ENCODE measurements at places on chromosomes 12 and 14.

GRCh38 chr12:122190842-122191668 is 8.1 kb downstream of the LRRC43 start:
- DNase-seq: peak; percentile 32

DNA sequence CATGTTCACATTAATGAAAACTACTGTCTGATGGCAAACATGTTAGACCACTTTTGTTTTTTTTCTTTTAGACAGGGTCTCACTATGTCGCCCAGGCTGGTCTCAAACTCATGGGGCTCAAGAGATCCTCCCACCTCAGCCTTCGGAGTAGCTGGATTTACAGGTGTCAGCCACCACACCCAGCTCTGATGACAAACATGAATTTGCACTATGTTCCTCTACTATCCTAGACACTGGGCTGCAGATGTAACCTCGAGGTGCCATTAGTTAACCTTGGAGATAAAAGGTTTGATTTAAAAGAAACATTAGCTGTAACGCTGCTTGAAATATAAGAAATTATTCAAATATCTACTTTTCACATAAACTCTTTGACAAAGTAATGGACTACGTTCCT is 8.1 kb downstream of the VPS37B start:
- DNase-seq: no peak

DNA sequence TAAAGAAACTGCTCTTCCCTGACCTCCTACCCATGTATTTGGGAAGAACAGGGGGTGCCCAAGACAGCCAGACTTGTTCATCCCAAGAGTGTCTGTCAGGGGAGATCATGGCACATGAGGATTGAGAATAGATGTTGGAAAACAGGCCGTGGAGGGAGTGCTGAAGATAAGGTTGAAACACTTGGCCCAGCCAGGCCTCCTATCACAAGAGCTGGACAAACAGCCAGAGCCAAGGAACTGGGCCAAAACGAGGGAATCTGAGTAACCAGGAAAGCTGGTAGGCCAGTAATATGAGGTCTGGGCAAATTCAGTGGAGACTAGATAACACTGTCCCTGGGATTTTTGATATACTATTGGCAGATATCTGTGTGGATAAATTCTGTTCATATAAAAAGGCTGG is 161.7 kb downstream of the TMX1 start:
- DNase-seq: no peak

- no peak for DNase-seq
These were observed 18.4 kb upstream of the C14orf180 start for GRCh38 chr14:104561124-104561557.

- DNase-seq: no peak
These were observed 869 bp upstream of the RIMBP2 start for GRCh38 chr12:130716969-130717366.

DNA sequence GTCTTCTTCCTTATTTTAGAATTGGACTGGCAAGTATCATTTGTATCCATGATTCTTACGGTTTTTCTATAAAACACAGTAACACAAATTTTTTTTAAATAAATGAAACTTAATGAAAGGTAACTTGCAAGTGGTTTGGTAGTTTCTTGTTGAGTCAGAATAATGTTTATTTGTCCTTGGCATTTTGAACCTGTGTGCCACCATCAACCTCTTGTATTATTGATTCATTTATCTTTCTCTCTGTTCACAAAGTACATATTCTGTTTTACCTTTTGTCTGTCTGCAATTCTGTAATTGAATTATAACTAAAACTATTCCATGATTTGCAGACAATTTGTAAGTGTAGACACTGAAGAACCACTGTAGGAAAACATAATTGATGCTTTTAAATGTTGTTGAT is 54.7 kb downstream of the MIPOL1 start:
- DNase-seq: no peak

GRCh38 chr14:68955164-68955850 is 23.8 kb downstream of the ACTN1 start:
- no peak for DNase-seq

- no peak for DNase-seq
These were observed 144.2 kb downstream of the PAWR start for GRCh38 chr12:79546466-79547043.

GRCh38 chr12:38880288-38880687 is 25.1 kb downstream of the CPNE8 start:
- DNase-seq: no peak

GRCh38 chr12:80924437-80924836 is 13.3 kb downstream of the LIN7A start:
- DNase-seq: no peak

DNA sequence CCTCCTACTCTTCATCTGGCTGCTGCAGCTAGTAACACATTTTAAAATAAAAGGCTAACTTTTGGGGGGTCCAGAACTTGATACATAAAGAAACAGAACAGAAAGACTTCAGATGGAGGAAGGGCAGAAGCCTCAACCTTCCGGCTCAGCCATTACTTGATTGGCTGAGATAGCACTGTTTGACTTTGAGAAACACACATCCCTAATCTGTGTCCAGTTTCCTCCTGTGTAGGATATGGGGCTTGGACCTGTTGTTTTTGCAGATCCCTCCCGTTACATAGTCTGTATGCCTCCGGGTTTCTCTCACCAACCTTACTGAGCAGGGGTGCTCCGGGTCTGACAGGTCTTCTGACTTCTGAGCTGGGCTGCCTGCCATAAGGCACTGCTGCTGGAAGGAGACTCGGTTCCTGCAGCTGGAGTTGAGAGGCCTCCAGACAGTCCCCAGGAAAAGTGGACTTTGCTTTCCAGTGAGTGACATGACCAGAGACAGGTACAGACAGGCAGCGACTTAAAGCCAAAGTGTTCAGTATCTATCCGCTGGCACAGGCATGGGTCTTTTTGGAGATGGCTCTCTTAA is 8.3 kb upstream of the ZNF641 start:
- no peak for DNase-seq

- DNase-seq: no peak
These were observed 2.0 kb downstream of the SIX1 start for GRCh38 chr14:60647081-60647836.

GRCh38 chr12:84034871-84035270 is 877.7 kb downstream of the SLC6A15 start:
- DNase-seq: no peak

GRCh38 chr12:111451232-111451631 is 45.5 kb downstream of the SH2B3 start:
- DNase-seq: no peak

DNA sequence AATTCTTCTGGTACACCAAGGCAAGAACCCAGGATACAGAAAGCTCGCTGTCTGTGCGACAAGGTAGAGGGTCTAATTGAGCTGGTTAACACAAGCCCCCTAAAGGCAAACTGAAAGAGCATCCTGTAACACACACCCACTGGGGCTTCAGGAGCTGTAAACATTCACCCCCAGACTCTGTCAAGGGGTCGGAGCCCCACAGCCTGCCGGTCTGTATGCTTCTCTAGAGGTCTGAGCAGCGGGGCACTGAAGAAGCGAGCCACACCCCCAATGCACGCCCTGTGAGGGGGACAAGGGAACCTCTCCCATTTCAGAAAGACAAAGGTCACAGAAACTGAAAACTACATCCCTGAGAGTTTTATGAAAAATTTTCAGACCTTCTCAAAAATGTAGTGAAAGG is 1.3 kb upstream of the IPO8 start:
- no peak for DNase-seq

Data from stimulated activated CD8-positive, alpha-beta memory T cell treated with anti-CD3 and anti-CD28 coated beads, Interleukin-12 subunit alpha, Interleukin-12 subunit beta, amount 100 ng/mL, for 4 hours (primary cell).